Stimulated activated CD8-positive, alpha-beta memory T cell treated with anti-CD3 and anti-CD28 coated beads, Interleukin-15, amount 100 ng/mL, for 4 hours (primary cell): ENCODE measurements at places on chromosomes 13 and 19.
A peak's percentile ranks its signal among the peaks of the same experiment; 100 is the strongest.

- DNase-seq, result no peak
Observed at GRCh38 chr13:41978007-41978406, 17.1 kb upstream of the VWA8 start.

- peak; percentile 23 for DNase-seq
Observed at GRCh38 chr13:45119469-45119990, 780 bp upstream of the GTF2F2 start.

DNA sequence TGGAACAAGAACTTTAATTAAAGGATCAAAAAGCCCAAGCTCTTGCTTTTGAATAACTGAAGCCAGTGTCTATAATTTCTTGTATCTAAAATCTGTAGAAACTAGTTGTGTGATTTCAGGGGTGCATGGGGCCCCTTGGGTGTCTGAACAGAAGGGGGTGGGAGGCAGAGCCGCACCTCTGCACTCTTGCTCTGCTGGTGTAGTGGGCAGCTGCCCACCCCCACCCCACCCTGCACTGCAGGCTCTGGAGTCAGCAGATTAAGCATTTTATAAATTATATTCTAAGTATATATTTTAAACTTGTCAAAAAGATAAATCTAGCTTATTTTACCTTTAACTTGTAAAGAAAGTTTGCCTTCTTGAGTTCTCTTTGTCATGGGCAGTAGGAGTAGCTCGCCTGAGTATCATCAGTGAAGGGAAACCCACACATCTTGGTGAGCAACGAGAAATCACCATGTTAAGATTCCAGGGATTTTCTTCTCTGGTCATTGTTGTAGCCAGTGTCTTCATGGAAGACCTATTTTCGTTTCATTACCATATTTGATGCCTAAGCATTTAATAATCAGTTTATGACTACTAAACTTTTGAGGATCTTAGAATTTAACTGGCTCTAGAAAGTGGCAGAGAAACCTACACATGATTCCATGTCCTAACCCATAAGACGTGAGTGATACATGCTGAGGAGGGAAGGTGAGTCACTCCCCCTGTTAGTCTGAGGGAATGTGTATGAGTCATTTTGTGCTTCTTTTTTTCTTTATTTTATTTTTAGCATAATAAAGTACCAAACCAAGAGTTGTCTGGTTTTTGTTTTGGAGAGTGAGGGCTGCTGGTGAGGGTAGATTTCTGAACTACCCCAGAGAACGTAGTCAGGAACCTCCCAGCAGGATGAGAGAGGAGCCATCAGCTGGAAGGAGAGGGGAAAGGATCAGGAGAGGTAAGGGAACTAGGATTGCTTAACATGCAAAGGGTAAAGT, 7.7 kb downstream of the UBE2L5 start:
- DNase-seq, result peak; percentile 29

DNA sequence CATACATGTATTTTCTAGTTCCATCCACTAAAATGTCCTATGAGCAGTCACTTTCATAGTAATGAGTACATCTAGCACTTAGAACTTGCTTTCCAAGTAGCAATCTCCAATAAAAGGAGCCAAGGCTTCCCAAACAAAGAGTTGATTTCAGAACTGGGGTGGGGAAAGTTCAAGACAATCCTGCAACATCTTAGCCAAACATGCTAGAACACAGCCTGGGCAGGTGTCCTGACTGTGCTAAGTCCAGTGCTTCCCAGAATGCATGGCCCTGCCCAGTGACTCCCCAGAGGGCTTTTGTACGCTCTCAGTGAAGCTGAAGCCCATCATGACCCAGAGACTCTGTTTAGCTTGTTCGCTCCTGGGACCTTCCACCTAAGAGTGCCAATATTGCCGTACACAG, 106.7 kb upstream of the UBAC2 start:
- no peak for DNase-seq

DNA sequence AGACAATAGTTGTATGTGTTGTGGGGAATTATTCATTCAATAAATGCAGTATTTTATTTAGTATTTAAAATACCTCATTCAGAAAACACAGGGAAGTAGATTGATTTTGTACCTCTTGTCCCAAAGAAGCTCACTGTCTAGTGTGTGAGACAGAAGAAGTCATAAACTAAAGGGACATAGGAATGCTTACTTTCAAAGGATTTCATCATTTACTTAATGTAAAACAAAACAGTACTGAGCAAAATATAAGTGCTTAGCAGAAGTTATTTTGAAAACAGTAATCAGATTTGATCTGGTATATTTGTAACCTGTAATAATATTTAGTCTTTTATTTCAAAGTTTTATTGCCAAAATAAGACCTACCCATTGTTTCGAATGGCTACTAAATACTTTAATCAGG, 117.9 kb downstream of the TDRD3 start:
- DNase-seq, result no peak
